Left colon (tissue), 2 donors: ENCODE measurements at places on chromosomes 4 and X. TPM values are rescaled to one million over a fixed set of nuclear protein-coding genes. Genes with fewer than 3 reads are reported as not detected.

- DNase-seq = peak; percentile 77
These were observed at the start of gene ATOH1 for GRCh38 chr4:93828332-93828994. Gene ATOH1, plus strand, starts transcription at chr4:93828753. Its CDS starts 174 bp downstream, at chr4:93828927.

SYNPO2 gene
- total RNA-seq = 141 TPM

FGF5 gene
- 0.28 TPM for total RNA-seq

DNA sequence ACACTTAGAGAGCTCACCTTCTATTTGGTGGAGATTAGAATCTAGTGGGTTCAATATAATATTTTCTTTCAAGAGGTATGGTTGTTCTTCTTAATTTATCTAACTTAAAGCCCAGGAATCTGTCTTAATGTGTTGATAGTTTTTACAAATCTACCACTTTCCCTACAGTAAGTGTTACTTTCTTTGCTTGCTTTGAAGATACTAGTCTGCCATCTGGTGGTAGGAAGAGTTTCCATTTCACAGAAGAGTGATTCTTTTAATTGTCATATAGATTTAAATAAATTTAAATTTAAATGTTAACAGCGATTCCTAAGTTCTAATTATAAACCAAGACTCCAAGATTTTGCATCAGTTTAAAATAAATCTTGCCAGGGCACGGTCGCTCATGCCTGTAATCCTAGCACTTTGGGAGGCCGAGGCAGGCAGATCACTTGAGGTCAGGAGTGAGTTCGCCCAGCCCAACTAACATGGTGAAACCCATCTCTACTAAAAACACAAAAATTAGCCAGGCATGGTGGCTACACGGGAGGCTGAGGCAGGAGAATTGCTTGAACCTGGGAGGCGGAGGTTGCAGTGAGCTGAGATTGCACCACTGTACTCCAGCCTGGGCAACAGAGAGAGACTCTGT, 43.5 kb downstream of the NUDT9 start:
- no peak for DNase-seq

NOX1 gene
- total RNA-seq = 103 TPM

SCFD2 gene
- total RNA-seq = 15.8 TPM

DNA sequence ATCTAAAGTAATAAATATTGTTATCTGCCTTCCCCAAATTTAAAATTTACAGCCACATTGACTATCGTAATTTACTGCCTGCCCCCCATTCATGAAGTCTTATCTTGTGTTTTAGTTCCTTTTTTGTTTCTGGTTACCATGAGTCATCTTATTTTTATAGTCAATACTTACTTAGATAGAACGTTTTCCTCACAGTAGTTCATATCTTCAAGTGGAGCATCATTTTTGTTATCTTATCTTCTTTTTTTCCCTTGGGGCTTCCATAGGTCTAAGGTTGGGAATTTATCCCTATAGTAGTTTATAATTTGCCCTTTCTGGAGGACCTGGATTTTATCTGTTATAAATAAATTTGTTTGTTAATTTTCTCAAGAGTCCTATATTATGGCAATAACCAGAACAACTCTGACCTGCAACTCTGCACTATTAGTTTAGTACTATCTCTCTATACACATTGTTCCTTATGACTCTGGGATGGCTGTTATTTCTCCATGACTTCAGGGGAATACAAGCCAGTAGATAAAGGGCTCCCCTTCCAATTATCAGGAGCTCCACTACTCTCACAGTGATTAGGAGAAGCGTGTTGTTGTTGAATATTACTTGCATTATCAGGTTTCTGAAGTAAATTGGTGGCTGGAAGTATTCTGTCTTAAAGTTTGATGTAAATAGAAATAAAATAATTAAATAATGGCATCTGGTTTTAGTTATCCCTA, 330.6 kb downstream of the GALNTL6 start:
- DNase-seq = no peak

VCX3B gene
- not detected for total RNA-seq

- peak; percentile 23 for DNase-seq
These were observed 46.1 kb downstream of the HTRA3 start for GRCh38 chr4:8315435-8316250.

GRCh38 chr4:151990201-151990600, 229.4 kb upstream of the GATB start:
- no peak for DNase-seq

CXCL10 gene
- 3.2 TPM for total RNA-seq

PPP1R2C gene
- total RNA-seq = not detected

CTAG2 gene
- not detected for total RNA-seq

GRCh38 chr4:70657326-70657725, 9.0 kb downstream of the JCHAIN start:
- no peak for DNase-seq

CXCL11 gene
- 0.36 TPM for total RNA-seq

DNA sequence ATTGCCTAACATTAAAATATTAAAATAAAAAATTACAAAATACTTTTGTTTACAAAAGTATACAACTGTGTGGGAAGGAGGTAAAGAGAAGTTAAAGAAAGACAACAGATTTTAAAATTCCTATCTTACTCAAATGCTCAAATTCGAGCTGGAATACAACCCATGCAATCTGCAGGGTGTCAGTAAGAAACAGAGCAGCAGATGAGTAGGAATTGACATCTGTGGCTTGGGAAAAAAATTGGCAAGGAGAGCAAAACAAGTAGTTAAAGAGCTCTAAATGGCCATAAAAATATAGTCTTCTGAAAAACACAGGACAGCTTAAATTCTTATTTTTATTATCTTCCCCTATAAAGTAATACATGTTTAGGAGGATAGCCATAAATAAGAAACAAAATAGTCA, 1609.0 kb upstream of the AGA start:
- no peak for DNase-seq

LINC00632 gene
- total RNA-seq = 32.1 TPM

GRCh38 chrX:140710710-140711109, 1.2 kb downstream of the LINC00632 start:
- DNase-seq = no peak

- no peak for DNase-seq
These were observed 117.9 kb downstream of the COX18 start for GRCh38 chr4:72951628-72952027.

CYSLTR1 gene
- 0.49 TPM for total RNA-seq

- DNase-seq = no peak
These were observed 37.1 kb downstream of the ITM2A start for GRCh38 chrX:79330022-79330421.

LPAR4 gene
- 0.27 TPM for total RNA-seq

SLC49A3 gene
- total RNA-seq = 10.7 TPM

DNA sequence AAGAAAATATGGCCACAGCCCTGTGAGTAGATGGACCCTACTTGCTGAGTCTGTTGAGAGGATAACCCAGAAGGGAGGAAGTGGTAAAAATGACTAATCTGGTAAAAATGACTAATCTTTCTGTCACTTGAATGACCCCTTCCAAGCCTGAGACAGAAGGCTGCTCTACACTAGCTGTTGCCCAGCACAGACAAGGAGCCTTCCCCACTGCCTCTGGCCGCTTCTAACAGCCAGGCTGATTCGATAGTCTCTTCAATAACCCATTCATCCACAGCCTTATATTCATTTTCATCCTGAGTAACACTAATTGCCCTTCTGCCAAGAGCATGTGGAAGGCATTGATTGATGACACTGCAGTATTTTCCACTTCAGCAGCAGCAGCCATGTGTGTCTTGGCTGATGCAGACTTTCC, 18.4 kb downstream of the MAGEB17 start:
- DNase-seq = no peak

DNA sequence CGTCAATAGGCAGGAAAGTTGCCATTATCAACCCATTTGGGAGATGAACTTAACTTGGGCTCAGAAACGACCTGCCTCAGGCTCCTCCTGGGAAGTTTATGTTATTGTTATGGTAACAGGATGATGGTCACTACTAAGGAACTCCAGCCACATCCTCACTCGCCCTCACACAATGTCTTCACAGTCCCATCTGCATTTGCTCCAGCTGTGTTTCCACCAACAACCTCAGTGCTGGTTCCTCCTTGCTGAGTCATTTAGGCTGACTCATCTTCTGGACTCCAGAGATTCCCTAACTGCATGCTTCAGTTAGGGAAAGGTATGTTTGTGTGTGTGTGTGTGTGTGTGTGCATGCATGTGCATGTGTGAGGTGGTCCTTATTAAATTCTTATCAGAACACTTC, 293.4 kb upstream of the BOD1L1 start:
- peak; percentile 32 for DNase-seq

DNA sequence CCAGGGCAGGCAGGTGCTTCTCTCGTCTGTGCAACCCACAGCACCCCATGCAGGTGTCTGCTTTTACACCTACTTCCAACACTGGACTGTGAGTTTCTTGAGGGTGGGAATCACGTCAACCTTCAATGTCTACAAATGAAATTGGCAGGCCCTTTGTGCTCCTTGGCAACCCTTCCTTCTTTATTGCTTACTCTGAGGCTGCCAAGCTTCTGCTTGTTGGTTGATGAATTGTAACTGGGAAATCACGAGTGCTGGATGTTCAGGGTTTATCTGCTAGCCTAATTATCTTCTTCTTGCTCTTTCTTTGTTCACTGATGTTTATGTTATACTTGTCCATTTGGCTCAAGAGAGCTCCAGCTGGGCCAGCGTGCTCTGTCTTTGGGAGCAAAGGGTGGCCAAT, 2.5 kb upstream of the DGAT2L6 start:
- DNase-seq = no peak

GATA1 gene
- not detected for total RNA-seq

- no peak for DNase-seq
These were observed 13.2 kb downstream of the AFF2 start for GRCh38 chrX:148513661-148514060.
